ENCODE measurements at places on chromosomes 12 and 14. TPM values are rescaled to one million over a fixed set of nuclear protein-coding genes. Genes with fewer than 3 reads are reported as not detected.

The GRIN2B gene
- not detected for total RNA-seq

The MDGA2 gene
- 0.19 TPM for total RNA-seq

- DNase-seq = no peak
Observed at GRCh38 chr14:20652996-20653975, 11.8 kb upstream of the OR6S1 start.

The HOXC13 gene
- total RNA-seq = not detected

DNA sequence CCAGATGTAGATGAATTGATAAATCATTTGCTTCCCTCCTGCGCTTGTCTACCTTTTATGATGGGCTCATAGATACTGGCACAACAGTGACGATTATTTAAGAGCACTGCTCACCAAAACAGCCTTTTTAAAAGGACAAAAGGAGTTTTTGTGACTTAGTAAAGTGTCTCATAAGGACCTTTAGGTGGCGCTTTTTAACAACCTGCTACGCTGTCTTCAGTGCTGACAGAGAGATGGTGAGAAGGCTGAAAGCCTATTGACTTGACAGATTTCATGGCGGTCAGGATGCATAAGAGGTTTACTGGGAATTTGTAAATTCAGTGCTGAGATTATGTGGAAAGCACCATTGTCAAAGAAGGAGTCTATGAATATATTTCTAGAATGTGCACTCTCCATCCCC, 87.6 kb downstream of the SLC15A5 start:
- DNase-seq = no peak

The OAS2 gene
- total RNA-seq = not detected

The CLEC12A gene
- total RNA-seq = not detected

- no peak for DNase-seq
Observed at GRCh38 chr14:20219033-20219432, 4.5 kb upstream of the OR11H6 start.

The ZNF705A gene
- not detected for total RNA-seq

DNA sequence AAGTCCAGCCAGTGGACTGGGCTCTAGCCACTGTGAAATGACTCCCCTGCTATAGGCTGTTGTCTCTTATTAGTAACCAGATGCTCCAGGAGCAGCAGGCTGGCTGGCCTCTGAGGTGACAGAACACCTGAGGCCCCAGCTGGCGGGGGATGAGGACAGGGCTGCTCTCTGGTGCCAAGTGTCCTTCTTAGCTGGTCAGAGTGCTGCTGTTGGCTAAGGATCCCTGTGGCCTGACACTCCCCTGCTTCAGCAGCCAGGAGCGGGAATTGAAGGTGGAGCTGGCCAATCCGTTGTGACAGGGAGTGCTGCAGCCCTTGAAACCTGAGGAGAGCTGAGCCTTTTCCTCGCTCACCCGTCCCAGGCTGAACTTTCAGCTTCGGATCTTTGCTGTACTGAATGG, 30.7 kb downstream of the TMEM229B start:
- no peak for DNase-seq

DNA sequence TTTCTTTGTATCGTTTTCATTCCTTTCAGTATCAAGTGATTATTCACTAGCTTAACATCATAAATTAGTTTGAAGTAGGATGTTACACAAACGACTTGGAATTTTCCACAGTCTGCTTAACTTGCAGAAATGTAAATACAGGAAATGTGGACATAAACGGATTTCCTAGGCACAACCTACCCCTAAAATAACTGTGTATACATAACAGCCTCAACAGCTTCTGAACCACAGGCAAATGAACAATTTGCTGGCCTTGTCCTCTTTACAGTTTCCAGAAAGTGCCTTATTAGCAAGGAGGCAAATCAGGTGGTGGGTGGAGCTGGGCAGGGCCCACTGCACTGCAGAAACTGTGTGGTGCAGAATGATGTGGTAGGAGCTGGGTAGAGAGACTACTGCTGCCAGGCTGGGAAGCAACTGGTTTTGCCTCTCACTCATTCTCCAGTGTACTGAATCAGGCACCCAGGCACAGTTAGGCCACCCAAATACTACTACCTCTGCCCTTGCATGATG, 14.1 kb downstream of the DRAM1 start:
- no peak for DNase-seq

The PRH2 gene
- not detected for total RNA-seq

- no peak for DNase-seq
Observed at GRCh38 chr14:71966528-71966927, 34.3 kb downstream of the RGS6 start.

The CDC42BPB gene
- total RNA-seq = 105 TPM

DNA sequence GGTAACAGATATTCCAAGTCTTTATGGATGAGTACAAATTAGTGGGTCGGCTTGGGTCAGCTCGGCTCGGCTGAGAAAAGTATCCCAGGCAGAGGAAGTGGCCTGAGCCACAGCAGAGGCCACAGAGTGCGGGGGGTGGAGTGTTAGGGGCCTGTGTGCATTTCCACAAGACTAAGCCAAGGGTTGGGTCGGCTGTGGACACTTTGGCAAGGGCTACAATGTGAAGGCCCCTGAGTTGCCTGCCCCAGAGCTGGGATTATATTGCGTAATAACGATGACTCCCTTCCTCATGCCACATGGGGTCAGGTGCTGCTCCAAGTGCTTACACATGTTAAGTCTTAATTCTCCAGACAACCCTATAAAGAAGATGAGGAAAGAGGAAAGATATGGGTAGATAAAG, 11.4 kb downstream of the EVL start:
- DNase-seq = no peak

The ERO1A gene
- 51.0 TPM for total RNA-seq

DNA sequence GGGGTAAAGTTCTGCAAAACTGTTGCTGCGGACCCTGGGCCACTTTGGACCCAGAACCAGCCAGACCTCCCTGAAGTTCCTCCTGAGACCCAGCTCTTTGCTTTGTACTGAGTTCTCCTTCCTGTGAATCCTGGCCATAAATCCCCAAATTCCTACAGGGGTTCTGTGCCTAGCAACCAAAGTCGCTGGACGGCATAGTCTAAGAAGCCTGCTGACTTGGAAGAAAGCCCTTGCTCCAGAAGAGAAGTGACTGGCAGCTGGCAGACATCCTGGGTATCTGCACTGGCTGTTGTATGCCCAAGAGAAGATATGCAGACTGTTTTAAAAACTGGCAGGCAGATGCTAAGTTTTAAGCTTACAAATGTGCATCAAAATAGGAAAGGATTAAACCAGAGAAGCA, 99.9 kb upstream of the SLC24A4 start:
- no peak for DNase-seq

- DNase-seq = no peak
Observed at GRCh38 chr14:56172571-56172971, 54.4 kb downstream of the PELI2 start.

The NR2C1 gene
- total RNA-seq = 56.8 TPM

DNA sequence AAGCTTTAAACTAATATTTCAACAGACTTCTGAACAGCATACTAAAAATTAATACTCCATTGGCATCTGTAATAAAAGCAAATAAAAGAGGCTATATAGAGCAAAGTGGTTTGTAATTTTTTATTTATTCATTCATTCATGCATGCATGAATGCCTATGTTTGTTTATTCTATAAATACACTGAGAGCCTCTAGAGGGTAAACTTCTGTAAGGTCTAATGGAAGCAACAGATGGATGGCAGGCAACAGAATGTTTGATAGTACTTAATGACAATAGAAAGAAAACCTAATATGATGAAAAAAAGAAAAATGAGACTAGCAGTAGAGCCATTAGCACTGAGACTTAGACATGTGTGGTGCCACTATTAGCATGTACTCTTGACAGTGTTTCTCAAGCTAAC, 253.1 kb downstream of the CCDC91 start:
- DNase-seq = no peak

- no peak for DNase-seq
Observed at GRCh38 chr12:98244136-98244535, 271.3 kb upstream of the TMPO start.
